Activated CD8-positive, alpha-beta memory T cell treated with anti-CD3 and anti-CD28 coated beads for 36 hours (primary cell): ENCODE measurements at places on chromosomes 4 and X. TPM values are rescaled to one million over a fixed set of nuclear protein-coding genes. Genes with fewer than 3 reads are reported as not detected.

Gene CRLF2
- not detected for total RNA-seq

Gene FAM9C
- total RNA-seq, result not detected

Gene GPR50
- not detected for total RNA-seq

Gene MAGEE2
- total RNA-seq, result not detected

Gene ARX
- not detected for total RNA-seq

Gene GLRA3
- total RNA-seq, result not detected

Gene FHIP1A
- total RNA-seq, result not detected

Gene PCSK1N
- total RNA-seq, result 1.8 TPM

Gene RTL5
- total RNA-seq, result 0.42 TPM

Gene ASB12
- not detected for total RNA-seq

Gene MSX1
- 0.30 TPM for total RNA-seq

Gene PAK3
- 0.15 TPM for total RNA-seq

Gene SPACA5
- not detected for total RNA-seq

Gene HPGD
- 1.7 TPM for total RNA-seq

Gene FAM149A
- total RNA-seq, result 0.40 TPM

Gene NAP1L2
- 1.6 TPM for total RNA-seq

Gene TKTL1
- not detected for total RNA-seq

Gene RNF212
- total RNA-seq, result 1.6 TPM

Gene RTL9
- not detected for total RNA-seq

Gene HDX
- total RNA-seq, result 0.76 TPM
